ENCODE measurements at places on chromosomes 1 and 21.

- DNase-seq, result no peak
Observed at GRCh38 chr1:38481871-38482826, 377.4 kb downstream of the RRAGC start.

- no peak for DNase-seq
Observed at GRCh38 chr1:225694151-225694603, 41.3 kb upstream of the ENAH start.

DNA sequence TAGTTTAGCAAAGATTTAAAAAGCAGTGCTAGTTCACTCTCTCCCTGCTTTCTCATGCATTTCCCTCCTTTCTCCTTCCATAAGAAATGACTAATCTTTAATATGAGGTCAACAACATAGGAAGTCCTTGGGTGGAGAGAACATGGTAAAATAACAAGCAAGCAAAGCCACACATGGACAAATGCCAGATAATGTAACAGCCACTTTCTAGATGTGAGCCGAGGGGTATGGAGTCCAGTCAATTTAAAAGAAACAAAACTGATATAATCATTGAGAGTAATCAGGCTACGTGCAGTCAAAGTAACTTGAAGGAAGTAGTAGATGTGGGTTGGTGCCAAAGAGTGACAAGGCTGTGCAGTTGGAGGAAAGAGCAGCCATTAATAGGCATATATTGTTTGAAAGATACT, 69.6 kb downstream of the DUSP10 start:
- DNase-seq, result no peak

GRCh38 chr1:110187139-110187890, 22.8 kb upstream of the KCNC4 start:
- DNase-seq, result no peak

- peak; percentile 9 for DNase-seq
Observed at GRCh38 chr1:12249181-12249580, 19.4 kb downstream of the VPS13D start.

Data from NT2/D1 (cell line).